ENCODE measurements at places on chromosomes 13 and 19.

- no peak for DNase-seq
These were observed 1.2 kb upstream of the ZNF579 start for GRCh38 chr19:55581823-55582223.

DNA sequence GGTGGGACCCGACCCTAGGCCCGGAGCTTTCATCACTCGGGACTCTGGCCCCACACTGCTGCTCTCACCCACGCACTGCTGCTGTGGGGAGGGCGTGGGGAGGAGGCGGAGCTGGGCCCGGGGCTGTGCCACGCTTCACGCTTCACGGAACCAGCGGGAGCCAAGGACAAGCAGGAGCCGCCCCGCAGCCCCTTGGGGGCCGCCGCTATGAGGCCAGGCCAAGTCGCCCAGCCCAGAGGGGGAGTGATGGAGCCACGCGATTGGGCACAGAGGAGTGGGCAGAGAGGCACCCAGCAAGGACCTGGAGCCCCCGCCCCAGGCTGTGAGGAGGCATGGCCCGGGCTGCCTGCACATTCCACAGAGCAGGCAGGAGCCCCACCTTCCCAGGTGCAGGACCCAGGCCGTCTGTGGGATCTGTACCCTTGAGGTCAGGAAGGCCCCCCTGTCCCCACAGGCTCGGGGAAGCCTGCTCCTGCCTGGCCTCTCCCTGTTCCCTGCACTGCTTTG, 10.2 kb upstream of the SUPT20H start:
- no peak for DNase-seq

DNA sequence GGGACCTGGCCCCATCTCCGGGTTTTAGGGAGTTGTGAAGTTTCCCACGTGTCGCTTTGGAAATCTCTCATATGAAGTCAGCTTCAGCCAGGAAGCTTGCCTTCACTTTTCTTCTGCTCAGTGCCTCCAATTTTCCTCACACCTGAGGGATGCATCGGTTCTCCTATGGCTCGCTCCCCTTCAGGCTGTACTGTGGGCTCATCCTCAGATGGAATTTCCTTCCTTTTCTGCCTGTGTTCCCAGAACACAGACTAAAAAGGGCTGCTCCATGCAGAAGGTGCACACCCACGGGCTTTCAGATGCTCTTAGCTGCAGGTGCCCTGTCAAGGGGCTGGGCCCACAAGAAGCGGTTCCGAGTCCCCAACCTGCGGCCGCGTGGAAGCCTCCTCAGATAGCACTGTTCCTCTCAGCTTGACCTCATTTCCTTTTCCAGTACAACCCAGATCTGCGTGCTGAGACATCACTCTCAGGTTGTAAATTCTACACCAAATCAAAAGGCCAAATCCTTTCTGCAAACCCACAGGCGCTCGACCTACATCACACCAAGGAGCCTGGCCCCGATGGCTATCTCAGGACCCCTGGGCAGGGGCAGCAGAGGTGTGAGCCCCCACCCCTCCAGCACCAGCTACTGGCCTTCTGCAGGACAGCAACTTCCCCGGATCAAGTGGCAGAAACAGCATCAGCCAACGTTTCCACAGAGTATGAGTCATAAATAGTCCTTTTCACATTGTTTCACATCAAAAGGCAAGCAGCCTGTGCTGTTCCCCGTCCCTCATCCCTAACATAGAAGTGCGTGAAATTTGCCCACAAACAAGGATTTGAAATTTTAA, 275.9 kb downstream of the ZNF536 start:
- no peak for DNase-seq

GRCh38 chr13:40017662-40018262, 362.3 kb downstream of the COG6 start:
- DNase-seq, result no peak

GRCh38 chr19:49573009-49573408, 7.3 kb downstream of the NOSIP start:
- DNase-seq, result no peak

DNA sequence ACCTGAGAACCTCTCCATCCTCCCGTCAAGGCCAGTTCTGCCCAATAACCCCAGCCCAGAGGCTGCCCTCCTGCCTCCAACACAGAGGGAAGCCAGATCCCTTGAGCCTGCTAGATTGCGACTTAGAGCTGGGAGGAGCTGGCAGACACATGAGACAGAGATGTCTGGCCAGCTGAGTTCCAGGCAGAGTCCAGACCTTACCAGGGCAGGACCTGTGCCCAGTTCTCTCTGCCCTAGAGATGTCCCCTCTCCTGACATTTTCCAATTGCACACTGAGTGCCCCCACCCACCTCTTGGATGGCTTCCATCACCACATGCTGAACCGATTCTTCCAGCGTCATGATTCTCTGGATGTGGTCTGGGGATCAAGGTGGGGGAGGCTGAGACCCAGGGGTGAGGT, 3.0 kb downstream of the HOOK2 start:
- no peak for DNase-seq

DNA sequence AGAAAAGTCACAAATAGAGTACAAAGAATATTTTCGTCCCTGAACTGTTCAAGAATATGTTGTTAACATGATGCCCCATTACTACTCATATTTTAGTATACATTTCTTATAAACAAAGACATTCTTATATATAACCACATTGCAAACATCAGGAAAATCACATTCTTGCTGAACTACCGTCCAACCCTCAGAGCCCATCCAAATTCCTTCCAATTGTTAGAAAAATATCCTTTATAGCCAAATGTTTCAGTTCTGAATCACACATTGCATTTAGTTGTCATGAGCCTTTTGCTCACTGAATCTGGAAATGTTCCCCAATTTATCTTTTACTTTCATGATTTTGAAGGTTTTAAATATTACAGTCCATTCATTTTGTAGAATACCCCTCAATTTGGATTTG, 467.8 kb upstream of the ARGLU1 start:
- no peak for DNase-seq

- DNase-seq, result peak; percentile 4
These were observed 30.3 kb upstream of the FRY start for GRCh38 chr13:32001154-32001768.

- peak; percentile 84 for DNase-seq
These were observed 124.2 kb downstream of the LMO7 start for GRCh38 chr13:75760131-75761021.

- no peak for DNase-seq
These were observed 571.0 kb downstream of the IRS2 start for GRCh38 chr13:109215377-109215776.

DNA sequence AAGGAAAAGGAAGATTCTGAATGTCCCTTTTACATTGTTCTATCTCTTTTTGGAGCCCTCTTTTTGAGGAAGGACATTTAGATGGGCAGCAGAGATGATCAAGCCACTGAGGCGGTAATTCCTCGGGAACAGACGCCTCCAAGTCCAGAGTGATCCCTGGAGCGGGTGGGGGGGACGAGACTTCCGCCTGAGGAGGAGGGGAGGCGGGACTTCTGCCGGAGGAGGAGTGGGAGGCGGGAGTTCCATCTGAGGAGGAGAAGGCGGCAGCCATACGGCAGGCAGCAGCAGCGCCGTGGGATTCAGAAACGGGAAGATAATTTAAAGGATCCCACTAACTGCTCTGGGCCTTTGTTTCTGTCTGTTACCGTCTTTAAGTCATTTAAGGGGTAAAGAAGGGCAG, 37.6 kb upstream of the CD177 start:
- no peak for DNase-seq

DNA sequence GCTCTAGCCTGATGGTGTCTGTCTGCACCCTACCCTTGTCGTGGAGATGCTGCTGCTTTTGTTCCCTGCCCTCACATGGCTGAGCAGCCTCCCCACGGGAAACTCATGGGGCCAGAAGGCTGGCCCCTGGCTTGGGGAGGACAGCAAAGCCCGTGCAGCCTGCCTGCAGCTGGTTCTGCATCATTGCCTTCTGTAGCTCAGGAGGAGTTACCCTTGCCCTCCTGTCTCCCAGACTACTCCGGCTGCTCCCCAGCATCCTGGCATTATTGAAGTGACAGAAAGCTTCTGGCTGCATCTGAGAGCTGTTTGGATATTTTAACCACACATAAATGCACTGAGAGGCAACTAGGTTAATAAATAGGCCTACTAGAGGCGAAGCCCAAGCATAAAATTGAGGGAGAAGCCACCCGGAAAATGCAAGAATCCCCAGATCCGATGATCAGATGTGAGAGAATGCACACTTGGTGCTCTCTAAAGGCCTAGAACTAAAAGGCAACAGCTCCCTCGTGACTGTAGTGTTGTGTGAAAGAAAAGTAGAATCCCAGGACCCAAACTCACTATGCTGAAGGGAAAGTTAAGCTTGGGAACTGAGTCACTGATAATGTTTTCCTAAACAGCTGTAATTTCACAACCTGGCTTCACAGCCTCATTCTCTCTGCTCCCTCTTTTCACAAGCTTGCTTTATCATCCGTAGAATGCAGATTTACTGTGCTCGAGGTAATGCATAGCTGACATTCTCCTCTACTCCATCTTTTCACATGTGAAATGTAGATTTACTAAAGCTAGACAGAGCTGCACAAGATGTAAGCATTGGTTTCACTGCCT, 110.8 kb downstream of the TNFRSF19 start:
- no peak for DNase-seq

DNA sequence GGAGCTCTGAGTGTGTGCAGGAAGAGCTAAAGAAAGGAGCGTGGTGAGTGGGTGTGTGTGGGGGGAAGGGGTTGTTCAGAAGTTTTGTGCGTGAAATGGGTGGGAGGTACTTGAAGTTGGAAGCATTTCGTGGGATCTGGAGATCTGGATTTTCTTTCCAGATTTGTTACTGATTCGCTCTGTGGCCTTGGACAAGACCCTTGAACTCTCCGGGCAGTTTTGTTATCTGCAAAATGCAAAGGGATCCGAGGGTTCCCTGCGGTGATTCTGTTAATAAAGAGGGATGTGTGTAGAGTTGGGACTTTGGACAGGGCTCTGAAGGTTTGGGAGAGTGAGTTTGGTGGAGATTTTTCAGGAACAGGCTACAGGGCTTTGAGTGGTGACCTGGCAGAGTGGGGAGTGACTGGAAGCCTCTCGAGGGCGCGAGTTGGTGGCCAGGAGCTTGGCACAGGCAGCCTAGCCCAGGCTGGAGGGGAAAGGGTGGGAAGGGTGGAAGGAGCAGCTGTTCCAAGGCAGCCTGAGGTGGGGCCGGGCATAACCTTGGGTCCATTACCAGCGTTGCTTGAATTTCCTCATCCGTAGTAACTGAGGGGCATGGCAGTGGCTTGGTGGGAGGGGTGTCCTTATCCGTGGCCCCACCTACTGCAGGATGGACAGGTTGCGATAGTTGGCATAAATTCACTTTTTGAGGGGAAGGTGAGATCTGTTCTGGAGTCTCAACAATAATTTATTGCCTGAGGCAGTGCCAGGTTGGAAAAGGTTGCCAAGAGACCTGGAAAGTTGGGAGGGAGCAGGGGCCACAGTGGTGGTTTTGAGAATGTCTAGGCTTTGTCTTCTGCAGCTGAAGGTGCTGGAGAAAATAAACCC, 2.1 kb downstream of the ACTN4 start:
- no peak for DNase-seq

- no peak for DNase-seq
These were observed 5.3 kb downstream of the CCDC8 start for GRCh38 chr19:46407856-46408663.

DNA sequence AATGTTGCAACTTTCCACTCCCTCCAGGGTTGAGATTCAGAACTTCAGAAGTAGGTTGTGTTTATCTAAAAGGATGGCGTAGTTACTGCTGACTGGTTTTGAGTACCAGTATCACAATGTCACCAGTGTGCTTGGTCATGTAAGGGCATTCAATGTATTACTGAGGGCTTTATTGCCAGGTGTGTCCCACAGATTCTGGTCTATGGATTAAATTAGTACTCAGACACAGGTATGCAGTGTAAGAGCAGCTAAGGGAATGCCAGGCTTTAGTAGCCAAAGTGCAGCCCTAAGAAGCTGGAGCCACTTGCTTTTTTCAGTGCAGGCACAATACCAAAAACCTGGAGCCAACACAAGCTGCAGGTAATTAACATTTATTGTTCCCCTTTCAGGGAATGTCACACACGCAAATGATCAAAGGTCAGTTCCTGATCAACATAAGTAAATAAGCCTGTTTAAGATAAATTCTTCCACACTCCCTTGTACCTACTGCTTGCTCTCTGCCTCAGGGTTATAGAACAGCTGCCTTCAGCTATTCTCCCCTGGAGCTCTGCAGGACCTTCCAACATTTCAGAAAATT, 130.1 kb upstream of the ZNF91 start:
- DNase-seq, result no peak

DNA sequence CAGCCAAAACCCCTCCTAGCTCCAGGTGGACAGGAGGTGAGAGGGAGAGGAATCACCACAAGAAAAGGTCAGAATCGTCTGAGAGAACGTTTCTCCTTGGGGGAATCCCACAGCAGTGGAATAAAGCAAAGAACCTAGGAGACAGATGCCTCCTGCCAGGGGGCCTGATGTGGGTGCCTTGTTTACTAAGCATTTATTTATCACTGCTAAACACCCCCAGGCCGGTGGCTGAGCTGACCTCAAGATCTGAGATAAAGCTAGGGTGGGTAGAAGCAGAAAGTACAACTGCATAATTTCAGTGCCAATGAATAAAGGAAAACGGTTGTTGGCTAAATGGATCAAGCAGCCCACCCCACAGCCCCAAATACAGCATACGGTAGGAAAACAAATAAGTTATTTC, 33.9 kb upstream of the ATP11A start:
- DNase-seq, result no peak
